AG04450 (cell line): ENCODE measurements at places on chromosomes 1 and 21. TPM values are rescaled to one million over a fixed set of nuclear protein-coding genes. Genes with fewer than 3 reads are reported as not detected.

DNA sequence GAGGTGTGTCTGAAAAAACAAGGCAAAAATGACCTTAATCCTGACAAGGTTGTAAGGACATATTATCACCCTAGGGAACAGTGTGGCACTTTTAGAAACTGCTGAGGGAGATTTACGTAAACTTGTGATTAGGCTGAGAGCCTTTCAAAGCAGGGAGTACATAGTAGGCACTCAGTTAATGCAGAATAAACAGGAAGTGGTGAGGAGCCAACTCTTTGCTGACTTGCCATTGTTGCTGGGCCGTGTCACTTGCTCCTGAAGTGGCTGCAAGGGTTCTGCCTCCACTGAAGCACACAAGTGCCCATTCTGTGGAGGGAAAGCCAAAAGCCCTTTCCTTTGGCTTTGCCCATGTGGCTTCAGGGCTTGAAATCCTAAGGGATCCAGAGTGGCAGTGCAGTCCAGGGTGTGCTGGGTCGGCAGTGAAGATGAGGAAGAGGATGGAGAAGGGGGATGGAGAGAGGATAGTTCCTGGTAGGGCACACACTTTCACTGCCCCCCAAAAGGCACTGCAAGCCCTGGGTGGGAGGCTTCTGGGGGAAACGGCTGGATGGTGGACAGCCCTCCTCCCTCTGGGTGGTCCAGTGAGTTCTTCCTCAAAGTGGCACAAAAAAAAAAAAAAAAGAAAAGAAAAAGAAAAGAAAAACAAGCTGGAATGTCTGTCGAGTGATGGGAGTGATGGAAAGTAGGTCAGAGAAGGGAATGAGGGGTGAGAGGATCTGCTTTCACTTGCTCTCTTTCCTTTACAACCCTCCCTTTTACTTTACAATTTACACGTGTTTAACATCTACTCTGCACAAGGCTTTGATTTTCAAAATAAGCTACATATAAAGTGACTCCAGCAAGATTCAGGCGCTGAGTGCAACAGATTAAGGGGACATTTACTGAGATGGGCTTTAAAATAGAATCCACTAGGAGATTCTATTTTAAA lies 13.7 kb upstream of the RHEX start:
- DNase-seq = no peak

DNA sequence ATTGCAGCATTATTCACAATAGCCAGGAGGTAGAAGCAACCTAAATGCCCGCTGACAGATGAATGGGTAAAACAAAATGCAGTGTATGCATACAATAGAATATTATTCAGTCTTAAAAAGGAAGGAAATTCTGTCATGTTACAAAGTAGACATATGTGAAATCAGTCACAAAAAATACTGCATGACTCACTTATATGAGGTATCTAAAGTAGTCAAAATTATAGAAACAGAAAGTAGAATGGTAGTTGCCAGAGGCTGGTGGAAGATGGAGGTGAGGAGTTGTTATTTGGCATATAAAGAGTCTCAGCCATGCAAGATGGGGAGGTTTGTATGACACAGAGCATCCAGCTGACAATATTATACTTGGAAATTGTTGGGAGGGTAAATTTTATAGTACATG lies 43.0 kb upstream of the EGLN1 start:
- DNase-seq = no peak

GRCh38 chr1:172938681-172939080 lies 112.1 kb downstream of the TNFSF18 start:
- DNase-seq = no peak

The TP73 gene
- not detected in 2 replicates for polyA plus RNA-seq
